ENCODE measurements at places on chromosomes 3 and 15.

DNA sequence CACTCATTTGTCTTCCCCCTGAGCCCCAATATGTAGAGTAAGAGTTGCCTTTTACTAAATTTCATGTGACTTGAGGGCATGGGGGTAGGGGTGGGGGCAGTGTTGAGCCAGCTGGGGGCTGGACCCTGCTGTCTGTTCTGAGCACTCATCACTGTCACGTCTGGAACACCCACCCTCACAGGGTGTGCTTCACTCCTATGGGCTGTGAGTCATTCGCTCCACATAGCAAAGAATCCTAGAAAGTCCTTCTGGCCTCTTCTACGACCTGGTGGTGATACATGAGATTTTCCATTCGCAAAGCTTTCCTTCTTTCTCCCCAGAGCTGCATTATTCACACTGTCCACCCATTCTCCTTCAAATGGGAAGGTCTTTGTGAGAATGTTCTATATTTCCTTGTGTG is 43.6 kb upstream of the MGLL start:
- DNase-seq = peak; percentile 51

DNA sequence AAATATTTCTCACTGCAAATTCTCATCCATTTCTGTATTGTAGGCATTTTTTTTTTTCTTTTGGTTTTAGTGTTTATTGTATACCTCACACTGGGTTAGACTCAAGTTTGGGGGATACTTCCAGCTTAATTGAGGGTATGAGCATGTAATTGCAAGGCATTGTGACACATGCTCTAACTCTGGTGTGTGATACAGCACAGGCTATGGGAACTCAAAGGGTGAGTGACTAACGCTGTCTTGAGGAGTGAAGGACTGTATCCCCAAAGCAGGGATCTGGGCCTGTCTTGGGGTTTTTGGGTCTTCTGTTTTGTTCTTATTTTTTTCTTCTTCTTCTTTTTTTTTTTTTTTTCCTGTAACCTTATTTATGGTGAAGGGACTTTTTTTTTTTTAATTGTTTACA is 26.9 kb downstream of the MAP2K1 start:
- DNase-seq = no peak

GRCh38 chr3:159783780-159784742 is 204.6 kb upstream of the IL12A start:
- no peak for DNase-seq

DNA sequence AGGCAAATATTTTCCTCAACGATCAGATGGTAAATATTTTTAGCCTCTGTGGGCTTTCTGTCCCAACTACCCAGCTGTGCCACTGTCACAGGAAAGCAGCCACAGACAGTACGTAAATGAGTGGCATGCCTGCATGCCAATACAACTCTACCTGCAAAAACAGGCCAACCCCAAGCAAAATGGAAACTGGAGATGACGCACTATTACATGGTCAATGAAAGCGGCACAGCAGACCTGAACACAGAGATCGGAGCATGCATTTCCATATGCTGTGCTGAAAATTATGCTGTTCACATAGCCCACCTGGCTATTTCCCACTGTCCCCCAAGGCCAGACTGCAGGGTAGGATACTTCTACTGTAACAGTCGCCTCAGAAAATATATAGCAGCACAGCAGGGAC is 57.8 kb downstream of the HERC2 start:
- no peak for DNase-seq

DNA sequence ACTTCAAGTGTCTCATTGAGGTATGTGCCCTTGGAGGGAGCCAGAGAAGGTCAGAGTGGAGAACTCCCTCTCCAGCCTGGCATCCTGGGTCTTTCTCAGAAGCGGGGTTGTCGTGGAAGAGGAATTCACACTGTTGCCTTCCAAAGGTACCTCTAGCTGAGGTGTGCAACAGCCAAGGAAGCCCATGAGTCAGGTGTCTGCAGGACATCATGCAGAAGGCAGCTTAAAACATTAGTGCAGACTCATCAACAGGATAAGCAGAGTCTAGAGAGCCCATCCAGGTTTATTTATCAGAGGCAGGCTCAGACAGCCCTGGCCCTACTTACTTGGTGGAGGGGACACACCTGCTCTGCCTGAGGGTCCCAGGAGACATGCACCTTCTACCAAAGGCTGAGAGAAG is 95.6 kb upstream of the TPM1 start:
- DNase-seq = no peak

- DNase-seq = no peak
Measured at GRCh38 chr3:43364926-43365325, 78.6 kb downstream of the SNRK start.

- no peak for DNase-seq
Measured at GRCh38 chr3:97778152-97778551, 13.6 kb downstream of the ARL6 start.

DNA sequence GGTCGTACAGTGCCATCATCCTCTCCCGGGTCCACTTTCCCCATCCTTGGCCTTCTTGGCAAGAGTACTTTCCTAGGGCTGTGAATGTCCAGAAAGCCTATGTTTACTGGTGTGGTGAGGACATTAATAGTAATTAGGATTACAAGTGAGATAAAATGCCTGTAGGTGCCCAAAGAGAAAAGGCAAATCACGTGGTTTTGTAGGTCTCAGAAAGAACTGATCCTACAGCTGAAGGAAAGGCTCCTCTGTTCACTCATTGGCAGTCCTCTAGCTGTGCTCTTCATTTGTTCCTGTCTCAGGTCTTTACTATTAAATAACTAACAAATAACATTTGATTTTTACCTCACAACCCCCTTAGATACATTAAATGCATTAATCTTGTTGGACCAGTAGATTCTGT is 220.1 kb upstream of the CBLB start:
- DNase-seq = no peak

GRCh38 chr3:123782488-123782887 is 101.6 kb downstream of the MYLK start:
- no peak for DNase-seq

- DNase-seq = no peak
Measured at GRCh38 chr3:105334138-105334882, 32.4 kb upstream of the ALCAM start.

DNA sequence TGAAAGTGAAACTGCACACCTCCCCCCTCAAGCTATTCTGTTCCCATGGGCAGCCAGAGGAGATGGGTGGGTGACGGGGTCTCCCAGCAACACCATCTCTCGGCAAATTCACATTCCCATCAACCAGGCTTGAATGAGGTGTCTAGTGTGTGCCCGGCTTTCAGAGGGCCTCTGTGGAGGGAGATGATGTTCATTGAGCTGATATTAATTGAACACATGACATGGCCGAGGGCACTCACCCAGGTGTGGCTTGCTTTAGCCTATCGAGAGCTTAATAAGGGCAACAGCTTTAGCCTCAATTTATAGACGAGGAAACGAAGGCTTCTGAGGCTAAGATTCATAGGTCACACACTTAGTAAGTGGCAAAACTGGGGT is 288.0 kb downstream of the UACA start:
- no peak for DNase-seq

DNA sequence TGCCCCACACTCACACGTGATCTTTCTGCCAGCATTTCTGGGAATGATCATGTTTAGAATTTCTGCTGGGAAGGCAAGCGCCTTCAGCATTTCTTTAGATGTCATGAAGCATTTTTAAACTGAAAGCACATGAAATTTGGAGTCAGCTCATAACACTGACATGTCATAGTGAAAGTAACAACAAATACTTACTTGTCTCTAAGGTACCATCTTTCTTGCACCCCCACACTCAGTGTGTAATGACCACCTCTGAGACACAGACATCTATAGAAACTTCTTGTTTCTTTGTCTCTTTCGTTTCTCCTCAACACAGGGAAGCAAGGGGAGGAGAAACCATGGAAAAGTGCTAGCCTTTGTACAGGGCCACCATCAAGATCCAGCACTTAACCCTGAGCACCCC is 171.7 kb downstream of the RORA start:
- DNase-seq = no peak

DNA sequence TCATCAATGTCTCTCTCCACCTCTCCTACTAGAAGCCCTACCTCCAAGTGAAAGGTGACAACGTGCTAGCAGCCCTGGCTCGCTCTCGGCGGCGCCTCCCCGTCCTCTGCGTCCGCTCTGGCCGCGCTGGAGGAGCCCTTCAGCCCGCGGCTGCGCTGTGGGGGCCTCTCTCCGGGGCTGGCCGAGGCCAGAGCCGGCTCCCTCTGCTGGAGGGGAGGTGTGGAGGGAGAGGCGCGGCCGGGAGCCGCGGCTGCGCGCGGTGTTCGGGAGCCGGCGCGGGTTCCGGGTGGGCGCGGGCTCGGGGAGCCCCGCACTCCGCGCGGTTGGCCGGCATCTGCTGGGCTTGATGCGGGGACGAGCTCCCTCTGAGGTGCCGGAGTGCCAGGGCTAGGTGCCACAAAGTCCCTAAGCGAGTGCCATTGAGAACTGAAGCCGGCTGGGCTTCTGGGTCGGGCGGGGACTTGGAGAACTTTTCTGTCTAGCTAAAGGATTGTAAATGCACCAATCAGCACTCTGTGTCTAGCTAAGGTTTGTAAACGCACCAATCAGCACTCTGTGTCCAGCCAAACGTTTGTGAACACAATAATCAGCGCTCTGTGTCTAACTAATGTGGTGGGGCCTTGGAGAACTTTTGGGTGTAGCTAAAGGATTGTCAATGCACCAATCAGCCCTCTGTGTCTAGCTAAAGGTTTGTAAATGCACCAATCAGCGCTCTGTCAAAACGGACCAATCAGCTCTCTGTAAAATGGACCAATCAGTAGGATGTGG is 84.8 kb upstream of the ARRDC4 start:
- DNase-seq = no peak

DNA sequence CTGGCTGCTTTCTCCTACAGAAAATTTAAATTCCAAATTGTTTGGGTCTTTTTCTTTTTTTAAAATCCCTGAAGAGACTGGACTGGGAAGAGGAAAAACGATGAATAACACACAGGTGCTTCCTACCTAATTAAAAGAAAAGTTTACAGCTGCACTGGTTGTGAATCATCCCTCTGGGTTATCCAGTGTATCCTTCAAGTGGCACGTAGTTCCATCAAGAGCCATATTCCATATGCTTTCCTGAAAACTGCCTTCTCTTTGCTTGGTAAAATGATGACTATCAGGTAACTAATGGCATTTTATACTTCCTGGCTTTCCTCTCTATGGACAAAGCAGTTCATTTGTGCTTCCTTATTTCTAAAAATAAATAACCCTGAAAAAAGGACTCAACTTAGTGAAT is 123.2 kb downstream of the MAGI1 start:
- DNase-seq = no peak

- DNase-seq = no peak
Measured at GRCh38 chr3:139440639-139441556, 35.4 kb downstream of the RBP2 start.

GRCh38 chr3:23546181-23546580 is 259.6 kb upstream of the UBE2E1 start:
- no peak for DNase-seq

DNA sequence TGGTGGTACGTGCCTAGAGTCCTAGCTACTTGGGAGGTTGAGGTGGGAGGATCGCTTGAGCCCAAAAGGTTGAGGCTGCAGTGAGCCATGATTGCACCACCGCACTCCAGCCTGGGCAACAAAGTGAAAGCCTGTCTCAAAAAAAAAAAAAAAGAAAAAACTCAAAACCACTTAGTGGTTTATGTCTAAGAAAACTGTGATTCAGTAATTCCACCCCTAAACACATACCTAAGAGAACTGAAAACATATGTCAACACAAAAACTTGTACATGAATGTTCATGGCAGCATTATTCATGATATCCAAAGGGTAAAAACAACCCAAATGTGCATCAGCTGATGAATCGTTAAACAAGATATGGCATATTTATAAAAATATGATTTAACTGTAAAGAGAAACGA is 14.3 kb downstream of the SPG21 start:
- no peak for DNase-seq

GRCh38 chr3:47571391-47572175 is 7.1 kb downstream of the CSPG5 start:
- DNase-seq = no peak

DNA sequence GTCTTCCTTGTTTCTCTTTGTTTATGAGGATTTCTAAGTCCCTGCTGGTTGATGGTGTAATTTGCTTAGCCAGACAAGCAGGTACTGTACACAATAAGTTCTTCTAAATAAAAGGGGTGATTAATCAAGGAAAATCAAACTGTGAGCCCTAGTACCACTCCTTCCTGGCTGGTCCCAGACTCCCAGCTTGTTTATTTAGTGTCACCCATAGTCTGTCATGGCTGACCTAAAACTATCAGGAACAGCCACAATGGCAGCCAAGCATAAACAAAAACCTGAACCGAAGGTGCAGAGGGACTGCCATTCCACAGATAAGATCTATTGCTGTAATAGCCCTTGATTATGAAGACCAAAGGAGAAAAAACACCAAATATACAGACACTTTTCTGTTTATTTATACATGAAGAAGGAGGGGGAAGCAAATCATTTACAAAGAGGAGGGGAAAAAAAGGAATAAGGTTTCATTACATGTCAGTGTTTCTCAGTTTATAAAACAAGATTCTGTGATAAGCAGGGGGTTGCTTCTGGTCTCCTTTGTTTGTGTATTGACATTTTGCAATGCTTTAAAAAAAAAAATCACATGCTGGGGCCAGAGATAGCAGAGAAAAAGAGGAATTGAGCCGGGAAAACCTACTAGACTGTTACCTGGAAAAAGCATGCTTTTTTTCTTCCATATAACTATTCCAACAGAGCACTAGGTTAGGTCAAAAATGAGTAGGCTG is 182.4 kb upstream of the DPH6 start:
- DNase-seq = no peak

GRCh38 chr3:8900869-8901268 is 62.4 kb downstream of the RAD18 start:
- no peak for DNase-seq

GRCh38 chr15:92163641-92164040 is 230.0 kb upstream of the ST8SIA2 start:
- DNase-seq = no peak

DNA sequence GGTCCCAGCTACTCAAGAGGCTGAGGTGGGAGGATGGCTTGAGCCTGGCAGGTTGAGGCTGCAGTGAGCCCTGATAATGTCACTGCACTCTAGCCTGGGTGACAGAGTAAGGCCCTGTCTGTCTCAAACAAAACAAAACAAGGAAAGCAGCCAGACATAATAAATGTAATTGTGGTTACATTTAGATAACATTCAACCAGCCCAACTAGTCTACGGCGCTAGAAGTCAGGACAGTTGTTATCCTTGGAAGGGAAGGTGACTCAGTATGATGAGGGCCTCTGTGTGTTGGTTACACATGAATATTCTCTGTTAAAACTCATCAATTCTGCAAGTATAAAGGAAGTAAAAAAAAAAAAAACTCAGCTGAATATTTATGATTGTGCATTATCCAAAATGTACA is 27.0 kb upstream of the CSPG5 start:
- no peak for DNase-seq

- DNase-seq = no peak
Measured at GRCh38 chr15:58538225-58538727, 106.5 kb downstream of the LIPC start.
